Type B pancreatic cell (in vitro differentiated cells): ENCODE measurements at places on chromosomes 5 and 9. TPM values are rescaled to one million over a fixed set of nuclear protein-coding genes. Genes with fewer than 3 reads are reported as not detected.

DNA sequence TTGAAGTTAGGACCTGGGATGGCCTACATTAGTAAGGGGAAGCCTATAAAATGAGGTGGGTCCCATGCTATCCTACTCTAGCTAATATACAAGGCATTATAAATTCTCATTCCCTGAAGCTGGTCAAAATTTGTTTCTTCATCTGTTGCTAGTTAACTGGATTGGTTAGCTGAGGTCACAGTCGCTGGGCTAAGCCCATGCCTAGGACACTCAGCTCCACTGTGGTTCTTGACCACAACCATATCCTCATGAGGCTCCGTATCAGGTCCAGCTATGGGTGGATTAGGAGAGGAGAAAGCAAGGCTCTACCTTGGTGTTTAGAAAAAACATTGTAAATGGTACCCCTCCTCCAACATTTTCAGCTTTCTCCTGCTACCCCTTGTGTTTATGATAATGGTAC lies 52.8 kb upstream of the RAI14 start:
- H3K27me3 ChIP-seq = no peaks in the 10 kb centered on the region
- DNase-seq = no peak
- peaks cover 10% of the 10 kb centered on the region for H3K4me1 ChIP-seq
- H3K4me3 ChIP-seq = no peak overlapping the region
- H3K36me3 ChIP-seq = no peaks in the 10 kb centered on the region

DNA sequence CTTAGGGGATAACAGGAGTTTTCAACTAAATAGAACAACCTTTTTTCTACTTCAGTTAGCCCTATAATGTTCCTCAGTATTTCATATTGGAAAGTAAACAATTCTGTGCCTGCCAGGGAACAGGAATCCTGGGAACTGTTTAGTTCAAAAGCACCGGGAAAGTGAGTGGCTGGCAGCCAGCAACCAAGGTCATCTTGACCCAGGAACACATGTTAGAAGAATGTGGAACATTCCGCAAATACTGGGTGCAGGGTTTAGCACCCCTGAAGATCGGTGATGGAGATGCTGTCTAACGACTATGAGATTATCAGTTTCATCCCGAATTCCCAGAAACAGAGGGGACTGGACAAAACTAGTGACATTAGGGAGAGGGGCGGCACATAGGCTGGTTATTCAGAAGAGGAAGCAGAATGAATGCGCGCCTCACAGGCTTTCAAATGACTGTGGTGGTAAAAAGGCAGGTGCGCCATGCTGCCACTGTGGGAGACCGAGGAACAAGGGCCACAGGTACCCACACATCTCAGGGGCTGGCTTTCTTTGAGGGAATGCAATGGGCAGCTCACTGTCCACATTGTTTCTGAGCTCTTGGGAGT lies 51.2 kb downstream of the IPPK start:
- no peak overlapping the region for H3K27ac ChIP-seq
- H3K4me3 ChIP-seq = no peak overlapping the region
- DNase-seq = peak; percentile 15

DNA sequence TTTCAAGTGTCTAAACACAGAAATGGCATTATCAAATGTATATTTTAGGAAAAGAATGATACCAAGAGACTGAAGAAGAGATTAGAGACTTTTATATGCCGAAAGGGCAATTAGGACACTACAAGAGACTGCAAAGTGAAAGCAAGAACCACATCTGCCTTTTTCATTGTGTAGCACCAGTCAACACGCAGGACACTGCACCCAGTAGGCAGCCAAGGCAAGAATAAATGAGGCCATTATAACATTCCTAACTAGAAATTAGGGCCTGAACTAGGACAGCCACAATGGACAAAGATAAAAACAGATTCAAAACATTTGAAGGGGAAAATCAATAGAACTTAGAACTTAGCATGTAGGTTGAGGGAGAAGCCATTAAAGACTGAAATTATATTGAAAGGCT lies 10.8 kb downstream of the CETN3 start:
- peaks cover 26% of the 10 kb centered on the region for H3K36me3 ChIP-seq
- no peaks in the 10 kb centered on the region for H3K4me1 ChIP-seq
- no peak for DNase-seq
- no peak overlapping the region for H3K4me3 ChIP-seq
- H3K27ac ChIP-seq = no peak overlapping the region

PNPLA7 gene
- total RNA-seq = 2.5 and 3.1 TPM in 2 replicates

DNA sequence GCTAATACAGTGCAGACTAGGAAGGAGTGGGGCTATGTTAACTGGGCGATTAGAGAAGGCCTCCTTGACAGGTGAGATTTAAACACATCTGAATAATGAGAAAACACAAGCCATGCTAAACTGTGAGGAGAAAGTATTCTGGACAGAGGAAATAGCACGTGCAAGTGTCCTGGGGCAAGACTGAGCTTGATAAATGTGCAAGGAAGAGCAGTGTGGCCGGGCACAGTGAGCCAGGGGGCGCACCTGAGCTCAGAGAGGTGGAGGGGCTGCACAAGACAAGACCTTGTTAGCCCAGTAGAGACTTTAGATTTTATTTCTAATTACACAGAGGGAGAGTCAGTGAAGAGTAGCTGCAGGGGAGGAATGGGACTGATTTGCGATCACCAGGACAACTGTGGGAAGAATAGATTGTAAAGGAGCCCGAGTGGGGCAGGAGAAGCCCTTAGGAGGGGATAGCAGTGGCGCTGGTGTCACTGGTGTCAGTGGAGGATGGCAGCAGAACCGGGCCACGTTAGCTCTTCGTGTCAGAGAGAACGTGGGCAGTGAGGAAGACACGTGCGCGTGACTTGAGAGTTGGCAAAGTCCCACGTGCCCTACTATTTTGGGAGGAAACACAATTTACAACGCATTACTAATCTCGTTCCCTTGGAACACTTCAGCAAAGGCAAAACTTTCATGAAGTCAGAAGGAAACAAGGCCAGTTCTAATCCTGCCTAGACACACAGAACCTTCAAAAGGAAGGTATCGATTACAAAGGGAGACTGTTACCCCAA lies 17.9 kb upstream of the C5orf47 start:
- peaks cover 54% of the 10 kb centered on the region for H3K4me1 ChIP-seq
- H3K36me3 ChIP-seq = no peaks in the 10 kb centered on the region
- DNase-seq = no peak
- H3K4me3 ChIP-seq = no peak overlapping the region

DNA sequence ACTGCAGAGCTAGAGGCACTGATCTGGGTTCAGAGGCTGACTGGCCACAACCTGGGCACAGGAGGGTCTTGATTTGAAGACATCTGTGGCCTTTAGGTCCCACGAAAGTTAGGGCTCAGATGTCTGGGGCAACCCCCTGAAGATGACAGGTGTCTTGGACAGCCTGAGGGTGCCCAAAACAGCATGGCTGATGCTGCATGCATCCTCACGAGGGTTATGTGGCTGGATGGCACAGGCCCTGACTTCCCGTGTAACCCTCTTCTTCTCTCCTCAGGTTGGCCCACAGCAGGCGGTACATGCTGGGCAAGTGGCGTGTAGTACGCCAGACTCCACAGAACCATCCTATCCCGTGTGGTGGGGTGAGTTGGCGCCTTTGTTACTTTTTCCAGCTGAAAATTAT lies 29.8 kb upstream of the GFPT2 start:
- H3K36me3 ChIP-seq = no peaks in the 10 kb centered on the region
- no peaks in the 10 kb centered on the region for H3K27me3 ChIP-seq
- no peak for DNase-seq
- peaks cover 5% of the 10 kb centered on the region for H3K4me1 ChIP-seq
- H3K27ac ChIP-seq = no peak overlapping the region

DNA sequence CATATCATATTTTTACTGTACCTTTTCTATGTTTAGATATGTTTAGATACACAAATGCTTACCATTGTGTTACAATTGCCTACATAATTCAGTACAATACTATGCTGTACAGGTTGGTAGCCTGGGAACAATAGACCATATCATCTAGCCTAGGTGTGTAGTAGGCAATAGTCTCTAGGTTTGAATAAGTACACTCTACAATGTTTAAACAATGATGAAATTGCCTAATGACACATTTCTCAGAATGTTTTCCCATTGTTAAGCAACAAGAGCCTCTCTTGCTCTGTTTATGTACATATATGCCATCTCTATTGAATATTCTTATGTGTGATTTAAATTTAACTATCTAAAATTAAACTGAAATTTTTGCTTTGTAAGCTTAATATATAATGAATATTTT lies 209.6 kb upstream of the ST8SIA4 start:
- no peak overlapping the region for H3K4me3 ChIP-seq
- no peak overlapping the region for H3K27ac ChIP-seq
- no peak for DNase-seq
- H3K4me1 ChIP-seq = no peaks in the 10 kb centered on the region
- H3K36me3 ChIP-seq = no peaks in the 10 kb centered on the region

- no peak overlapping the region for H3K4me3 ChIP-seq
- no peaks in the 10 kb centered on the region for H3K36me3 ChIP-seq
- DNase-seq = no peak
Observed at GRCh38 chr9:89732295-89732938, 127.6 kb downstream of the GADD45G start.
